Midbrain (tissue), 1 donor: ENCODE measurements at places on chromosomes 11 and 22.
A peak's percentile ranks its signal among the peaks of the same experiment; 100 is the strongest.

DNA sequence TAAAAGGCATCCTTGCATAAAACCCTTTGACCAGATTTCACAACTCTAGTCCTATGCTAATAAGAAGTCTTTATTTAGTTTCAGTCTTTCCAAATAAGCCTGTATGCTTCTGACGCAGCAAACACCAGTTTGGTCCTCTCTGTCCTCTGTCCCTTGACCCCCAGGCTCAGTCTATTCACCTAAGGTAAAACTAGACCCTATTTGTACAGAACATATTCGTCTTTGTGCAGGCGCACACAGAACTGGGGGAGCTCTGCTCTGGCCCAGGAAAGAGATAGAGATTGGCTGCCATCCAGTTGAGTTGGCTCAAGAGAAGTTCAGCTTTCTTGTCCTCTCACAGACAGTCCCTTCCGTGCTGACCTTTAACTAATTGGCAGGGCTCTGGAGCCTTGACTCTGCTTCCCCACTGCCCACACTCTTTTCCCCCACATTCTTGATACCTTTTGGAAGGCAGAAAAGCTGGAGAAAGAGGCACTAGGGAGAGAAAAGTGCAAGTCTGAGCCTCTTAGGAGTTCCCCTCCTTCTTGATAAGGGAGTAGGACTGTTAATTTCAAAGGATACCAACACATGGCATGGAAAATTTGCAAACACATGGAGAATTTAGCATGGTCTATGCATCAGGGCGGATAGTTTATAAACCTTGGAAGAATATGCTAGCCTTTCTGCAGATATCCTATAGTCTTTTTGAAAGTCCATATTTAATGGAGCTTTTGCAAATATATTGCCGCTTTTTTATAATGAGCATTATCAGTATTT, 21.2 kb upstream of the PSMA1 start:
- DNase-seq = peak; percentile 50

DNA sequence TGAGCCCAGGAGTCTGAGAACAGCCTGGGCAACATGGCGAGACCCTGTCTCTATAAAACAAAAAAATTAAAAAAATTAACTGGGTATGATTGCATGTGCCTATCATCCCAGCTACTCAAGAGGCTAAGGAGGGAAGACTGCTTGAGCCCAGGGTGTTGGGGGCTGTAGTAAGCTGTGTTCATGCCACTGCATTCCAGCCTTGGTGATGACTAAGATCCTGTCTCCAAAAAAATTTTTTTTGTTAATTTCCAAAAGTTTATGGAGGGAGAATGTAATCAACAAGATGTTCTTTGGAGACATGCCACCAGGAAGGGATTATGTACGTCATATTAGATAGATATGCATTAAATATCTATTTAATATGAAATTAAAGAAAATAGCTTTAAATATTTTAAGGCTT, 267.5 kb downstream of the SBF2 start:
- no peak for DNase-seq

DNA sequence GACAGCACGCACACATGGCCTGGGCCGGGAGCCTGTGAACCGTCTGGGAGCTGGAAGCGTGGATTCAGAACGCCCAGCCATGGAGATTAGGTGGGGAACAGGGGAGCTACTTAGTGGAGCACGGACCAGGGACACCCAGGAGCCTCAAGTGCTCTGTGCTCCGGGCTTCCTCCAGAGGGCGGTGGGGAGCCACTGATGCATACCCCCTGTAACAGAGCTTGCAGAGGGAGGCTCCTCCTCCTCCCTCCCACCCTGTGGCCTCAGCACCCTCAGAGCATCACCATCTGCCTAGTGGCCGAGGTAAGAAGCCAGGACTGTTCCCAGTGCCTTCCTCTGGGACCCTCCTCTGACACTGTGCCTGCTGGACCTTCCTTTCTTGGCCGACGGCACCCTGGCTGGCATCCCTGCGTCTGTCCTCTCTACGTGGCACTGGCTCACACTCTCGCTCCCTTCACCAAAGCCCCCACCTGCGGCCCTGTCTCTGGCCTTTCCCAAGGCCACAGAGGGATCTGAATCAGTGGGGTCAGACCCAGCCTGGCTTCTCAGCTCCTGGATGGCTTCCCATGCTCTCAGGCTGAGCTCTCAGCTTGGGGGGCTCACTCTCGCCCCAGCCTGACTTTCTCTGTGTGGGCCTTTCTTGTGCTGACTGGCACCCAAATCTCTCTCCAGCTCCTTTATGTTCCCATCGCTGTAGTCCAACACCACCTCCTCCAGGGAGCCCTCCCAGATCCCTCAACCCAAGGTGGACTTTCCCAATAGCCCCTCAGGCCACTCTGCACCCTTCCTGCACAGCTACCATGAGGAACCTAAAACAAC, 780.9 kb downstream of the BRD1 start:
- DNase-seq = peak; percentile 31

- DNase-seq = no peak
Observed at GRCh38 chr11:5809905-5810795, 1.4 kb downstream of the OR52N2 start.
